ENCODE measurements at places on chromosomes 11 and 22.

DNA sequence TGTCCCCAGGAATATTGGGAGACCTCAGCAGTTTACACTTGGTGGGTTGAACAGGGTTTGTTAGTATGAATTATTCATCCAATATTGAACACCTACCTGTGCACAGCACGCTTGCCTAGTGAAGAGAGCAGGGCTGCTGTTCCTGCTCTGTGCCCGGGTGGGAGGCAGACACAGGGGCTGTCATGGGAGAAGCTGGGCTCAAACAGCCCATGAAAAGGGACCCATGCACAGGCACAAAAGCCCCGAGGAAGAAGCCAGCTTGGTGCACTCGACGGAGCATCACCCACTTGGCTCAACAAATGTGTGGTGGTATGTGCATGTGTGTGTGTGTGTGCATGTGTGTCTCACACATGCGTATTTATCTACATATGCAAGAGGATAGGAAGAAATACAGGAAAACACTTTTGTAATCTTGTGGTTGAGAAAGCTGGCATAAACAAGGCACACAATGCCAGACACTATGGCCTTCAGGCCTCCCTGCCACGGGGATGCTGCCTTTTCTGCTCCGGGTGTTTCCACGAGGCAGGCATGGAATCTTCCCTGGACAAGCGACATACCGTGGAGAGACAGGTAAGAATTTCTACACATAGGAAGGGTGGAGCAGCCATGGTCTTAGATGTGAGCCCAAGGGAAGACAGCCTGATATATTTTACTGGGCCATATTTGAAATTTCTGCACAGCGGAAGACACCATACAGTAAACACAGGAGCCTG lies 5.0 kb upstream of the APOBEC3A start:
- DNase-seq, result no peak

DNA sequence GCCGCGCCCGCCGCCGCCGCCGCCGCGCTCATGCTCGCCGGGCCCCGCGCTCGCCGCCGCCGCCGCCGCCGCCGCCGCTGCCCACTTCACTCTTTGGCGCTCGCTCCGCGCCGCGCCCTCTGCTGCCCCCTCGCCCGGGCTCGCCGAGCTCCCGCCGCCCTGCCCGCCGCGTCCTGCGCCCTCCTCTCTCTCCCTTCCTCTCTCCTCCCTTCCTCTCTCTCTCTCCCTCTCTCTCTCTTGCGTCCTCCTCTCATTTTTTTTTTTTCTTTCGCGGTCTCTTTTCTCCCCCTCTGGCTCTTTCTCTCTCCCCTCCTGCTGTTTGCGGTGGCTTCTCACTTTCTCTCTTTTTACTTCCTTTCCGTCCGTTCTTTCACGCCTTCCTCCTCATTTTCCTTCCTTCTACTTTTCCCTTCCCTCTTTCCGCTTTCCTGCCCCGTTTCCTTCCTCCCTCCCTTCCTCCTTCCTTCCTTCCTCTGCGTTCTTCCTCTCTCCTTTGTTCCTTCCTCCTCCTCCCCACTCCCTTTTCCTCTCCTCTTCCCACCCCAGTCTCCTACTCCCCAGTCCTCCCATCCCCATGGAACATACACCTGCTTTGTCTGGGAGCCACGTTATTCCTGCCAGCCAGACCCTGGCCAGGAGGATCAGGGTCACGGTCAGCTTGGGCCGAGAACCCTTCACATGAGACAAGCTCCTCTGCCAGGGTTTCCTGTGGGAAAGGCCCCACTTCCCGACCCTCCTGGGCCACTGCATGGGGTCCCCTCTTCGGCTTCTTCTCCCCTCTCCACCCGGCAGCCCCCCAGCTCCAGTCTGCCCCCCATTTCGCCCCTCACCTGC lies 19.3 kb upstream of the SHISAL1 start:
- no peak for DNase-seq

GRCh38 chr11:27112946-27113345 lies 72.3 kb downstream of the BBOX1 start:
- DNase-seq, result no peak

DNA sequence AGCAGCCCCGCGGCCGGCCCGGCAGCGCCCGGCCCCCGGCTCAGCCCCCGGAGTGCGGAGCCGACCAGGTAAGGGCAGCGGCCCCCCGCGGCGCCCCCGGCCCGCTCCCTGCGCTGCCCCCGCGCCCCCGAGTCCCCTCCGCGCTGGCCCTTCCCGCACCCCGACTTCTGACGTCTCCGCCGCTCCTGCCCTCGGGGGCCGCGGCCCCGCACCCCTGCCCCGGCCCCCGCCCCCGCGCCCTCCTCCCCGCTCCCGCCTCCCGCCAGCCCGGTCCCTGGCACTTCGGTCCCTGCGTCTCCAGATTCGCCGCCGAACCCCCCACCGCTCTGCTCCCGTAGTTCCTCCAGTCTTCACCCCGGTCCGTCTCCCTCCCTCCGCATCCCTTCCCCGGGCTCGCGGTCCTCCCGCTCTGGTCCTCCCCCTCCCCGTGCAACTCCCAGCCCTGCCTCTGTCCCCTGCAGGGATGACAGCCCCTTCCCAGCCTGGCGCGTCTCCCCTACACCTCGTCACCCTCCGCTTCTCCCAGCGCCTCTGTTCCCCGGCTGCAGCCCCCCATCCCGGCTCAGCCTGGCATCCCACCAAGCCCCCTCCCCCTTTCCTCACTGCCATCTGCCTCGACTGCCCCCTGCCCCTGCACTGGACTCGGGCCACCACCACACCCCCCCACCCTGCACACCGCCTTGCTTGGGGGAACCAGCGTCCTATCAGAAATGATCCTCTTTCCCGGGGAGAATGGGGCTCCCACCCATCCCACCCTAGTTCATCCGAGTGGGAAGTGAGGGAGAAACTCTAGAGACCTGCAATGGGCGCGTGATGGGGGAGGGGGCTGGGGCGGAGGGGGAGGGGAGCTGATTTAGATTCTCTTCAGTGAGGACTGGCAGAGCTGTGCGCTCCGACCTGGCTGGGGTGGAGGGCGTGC lies 531 bp downstream of the GRIK4 start:
- DNase-seq, result no peak

GRCh38 chr22:50583294-50583861 lies 729 bp upstream of the CHKB start:
- no peak for DNase-seq

- DNase-seq, result no peak
These were observed 884 bp downstream of the IL10RA start for GRCh38 chr11:117986981-117987574.

- no peak for DNase-seq
These were observed 15.5 kb upstream of the DEPDC7 start for GRCh38 chr11:33000181-33000580.

GRCh38 chr11:62905927-62906531 lies 15.1 kb downstream of the CHRM1 start:
- peak; percentile 62 for DNase-seq

DNA sequence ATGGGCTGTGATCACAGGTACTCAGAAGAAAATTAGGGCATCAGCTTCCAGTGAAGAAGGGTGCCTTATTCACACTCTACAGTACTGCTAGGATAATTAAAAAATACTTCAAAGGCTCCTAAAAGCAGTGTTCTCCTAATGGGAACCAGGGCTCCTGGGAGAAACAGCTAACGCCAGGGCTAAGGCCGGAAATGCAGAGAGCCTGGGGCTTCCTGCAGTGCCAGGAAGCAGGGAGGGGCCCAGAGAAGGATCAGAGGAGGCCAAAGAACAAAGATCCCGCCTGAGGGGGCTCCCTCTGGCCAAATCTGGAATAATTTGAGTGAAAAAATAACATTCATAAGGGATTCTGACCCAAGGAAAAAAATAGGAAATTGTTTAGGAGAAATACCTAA lies 27.5 kb downstream of the TOLLIP start:
- DNase-seq, result no peak

- DNase-seq, result no peak
These were observed 3.4 kb downstream of the OR10A6 start for GRCh38 chr11:7927635-7928034.

- DNase-seq, result no peak
These were observed 476.4 kb downstream of the INSC start for GRCh38 chr11:15591112-15591537.

DNA sequence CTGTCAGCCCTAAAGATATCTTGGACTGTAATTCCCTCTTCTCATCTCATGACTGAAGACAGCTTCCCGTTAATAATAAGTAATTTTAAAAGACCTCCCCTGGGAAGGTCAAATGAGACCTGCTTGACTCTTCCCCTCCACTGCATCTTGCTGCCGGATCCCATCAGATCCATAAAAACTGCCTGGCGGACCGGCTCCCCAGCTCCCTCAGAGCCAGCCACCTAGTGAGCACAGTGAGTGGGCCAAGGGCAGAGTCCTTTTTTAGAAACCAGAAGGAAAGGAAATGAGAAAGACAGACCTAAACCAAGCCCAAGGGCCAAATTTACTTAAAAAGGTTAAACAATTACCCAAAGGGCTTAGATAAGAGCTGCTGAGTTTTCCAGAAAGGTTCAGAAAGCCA lies 595.3 kb downstream of the OPCML start:
- DNase-seq, result no peak

DNA sequence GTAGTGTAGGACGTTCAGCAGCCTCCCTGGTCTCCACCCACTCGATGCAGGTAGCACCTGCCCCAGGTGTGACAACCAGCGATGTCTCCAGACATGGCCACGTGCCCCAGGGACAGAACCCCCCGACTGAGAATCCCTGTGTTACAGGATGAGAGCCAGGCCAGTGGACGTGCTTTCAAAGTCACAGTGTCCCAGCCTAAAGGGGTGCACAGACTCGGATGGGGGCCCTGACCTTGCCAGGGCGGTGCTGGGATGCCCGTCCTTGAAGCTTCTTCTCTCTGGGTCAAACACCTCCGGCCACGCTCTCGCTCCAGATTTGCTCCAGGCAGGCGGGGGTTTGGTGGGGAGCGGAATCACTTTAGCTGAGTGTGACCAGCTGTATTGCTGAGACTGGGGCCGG lies 23.3 kb upstream of the GAL start:
- no peak for DNase-seq

GRCh38 chr22:24289114-24289513 lies 18.5 kb downstream of the SPECC1L start:
- DNase-seq, result no peak

DNA sequence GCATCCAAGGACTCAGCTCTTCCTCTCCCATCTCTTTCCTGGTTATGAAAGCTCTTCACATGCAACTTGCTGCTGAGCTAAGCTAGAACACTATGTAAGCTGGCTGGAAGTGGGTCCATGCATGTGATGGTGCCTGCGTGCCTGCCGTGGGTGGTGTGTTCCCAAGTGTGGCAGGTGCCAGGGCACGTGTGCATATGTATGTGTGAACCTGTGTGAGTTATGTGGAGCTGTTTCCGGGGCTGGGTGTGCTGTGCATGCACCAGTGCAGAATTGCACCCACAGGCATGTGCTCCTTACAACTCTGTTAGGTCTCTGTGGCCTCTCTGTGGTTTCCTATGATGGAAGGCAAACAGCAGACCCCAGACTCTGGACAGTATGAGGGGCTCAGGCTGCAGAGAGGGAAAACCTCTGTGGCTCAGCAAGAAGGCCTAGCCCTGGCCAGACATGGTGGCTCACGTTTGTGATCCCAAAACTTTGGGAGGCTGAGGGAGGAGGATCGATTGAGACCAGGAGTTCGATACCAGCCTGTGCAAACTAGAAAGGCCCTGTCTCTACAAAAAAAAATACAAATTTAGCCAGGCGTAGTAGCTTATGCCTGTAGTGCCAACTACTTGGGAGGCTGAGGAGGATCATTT lies 4.1 kb upstream of the P2RY6 start:
- no peak for DNase-seq

DNA sequence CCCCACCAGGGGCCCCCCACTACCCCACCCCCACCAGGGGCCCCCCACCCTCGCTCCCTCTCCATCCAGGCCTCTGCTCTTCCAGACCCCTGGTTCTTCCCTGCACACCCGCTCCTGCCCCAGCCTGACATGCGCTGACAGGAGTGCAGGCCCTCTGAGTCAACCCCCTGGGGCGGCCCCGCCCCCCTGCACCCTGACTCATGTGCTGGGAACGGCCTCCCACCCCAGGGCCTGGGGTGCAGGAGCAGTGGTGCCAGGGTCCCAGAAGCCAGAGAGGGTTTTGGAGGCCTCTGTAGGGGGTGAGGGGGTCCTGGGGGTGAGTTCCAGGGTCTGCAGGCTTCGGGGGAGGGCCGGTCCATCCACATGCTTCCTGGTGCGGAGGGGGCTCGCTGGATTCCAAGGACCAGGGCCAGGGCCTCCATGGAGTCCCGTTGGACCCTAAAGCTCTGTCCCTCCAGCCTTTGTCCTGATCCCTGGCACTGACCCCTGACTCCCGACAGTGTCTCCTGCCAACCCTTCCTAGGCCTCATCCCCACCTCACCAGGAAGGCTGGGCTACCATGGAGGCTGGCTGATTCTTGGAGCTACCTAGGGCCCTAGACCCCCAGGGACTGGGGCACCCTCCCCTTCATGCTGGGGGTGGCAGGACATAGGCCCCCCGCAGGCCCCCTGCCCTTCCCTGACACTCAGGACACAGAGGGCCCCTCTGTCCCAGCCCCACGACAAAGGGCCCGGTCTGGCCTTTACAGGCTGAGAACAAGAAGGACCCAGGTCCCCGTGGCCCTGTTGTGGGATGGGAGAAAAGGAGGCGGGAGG lies 583 bp upstream of the PKP3 start:
- no peak for DNase-seq

- DNase-seq, result no peak
These were observed 1.4 kb upstream of the RCE1 start for GRCh38 chr11:66841861-66842260.

GRCh38 chr11:36431429-36432092 lies 78.5 kb downstream of the TRAF6 start:
- no peak for DNase-seq

DNA sequence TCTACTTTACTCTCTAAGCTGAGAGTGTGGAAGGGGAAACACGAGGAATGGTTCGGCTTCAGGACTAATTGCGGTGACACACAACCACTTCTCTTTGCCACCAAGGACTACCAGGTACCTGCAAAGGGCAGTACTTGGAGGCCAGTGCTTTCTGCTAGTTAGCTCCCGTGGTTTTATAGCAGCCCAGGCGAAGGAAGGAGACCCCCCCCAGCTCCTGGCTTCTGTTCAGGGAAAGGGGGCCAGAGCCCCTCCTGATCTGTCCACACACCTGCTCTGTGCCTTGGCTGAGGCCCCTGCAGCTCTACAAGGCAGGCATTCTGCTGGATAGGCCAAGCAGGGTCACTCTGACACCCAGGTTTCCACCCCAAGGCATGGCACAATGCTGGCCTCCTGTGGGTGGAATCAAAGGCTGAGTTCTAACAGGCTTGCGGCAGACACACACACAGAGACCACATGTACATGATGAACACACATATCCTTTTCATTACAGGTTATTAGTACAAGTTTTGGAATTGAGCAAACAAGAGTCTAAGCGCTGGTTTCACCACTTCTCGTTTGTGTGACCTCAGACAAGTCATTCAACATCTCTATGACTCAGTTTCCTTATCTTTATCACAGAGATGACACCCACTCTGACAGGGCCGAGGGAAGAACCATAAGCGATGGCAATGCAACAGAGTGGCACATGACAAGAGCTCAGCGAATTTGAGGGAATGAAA lies 7.5 kb downstream of the SERPIND1 start:
- DNase-seq, result no peak

GRCh38 chr22:37455896-37456295 lies 28.6 kb upstream of the ELFN2 start:
- DNase-seq, result no peak

GRCh38 chr11:1560002-1560648 lies 11.9 kb downstream of the DUSP8 start:
- DNase-seq, result no peak

- no peak for DNase-seq
These were observed 2314.9 kb downstream of the LRRC4C start for GRCh38 chr11:39144351-39145130.

GRCh38 chr11:134062265-134063123 lies 6.4 kb upstream of the JAM3 start:
- no peak for DNase-seq

Data from LNCaP clone FGC (cell line).